NCI-H460 (cell line): ENCODE measurements at places on chromosomes 3 and 15.

DNA sequence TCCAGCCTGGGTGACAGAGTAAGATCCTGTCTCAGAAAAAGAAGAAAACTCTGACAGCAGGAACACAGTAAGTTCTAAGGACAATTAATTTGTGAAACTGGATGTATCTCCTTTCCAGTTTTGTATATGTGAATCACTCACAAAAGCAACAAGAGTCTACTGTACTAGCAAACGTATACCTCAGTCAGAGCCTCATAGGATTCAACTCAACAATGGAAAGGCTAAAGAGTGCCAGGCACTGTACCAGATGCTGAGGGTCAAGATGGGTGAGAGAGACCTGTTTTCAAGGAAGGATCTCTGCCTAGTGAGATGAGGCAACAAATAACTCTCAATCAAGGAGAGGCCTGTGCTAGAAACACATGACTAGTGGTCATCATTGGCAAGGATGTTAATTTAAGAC lies 14.9 kb downstream of the TBL1XR1 start:
- no peak for DNase-seq

GRCh38 chr3:168422843-168423242 lies 327.1 kb upstream of the GOLIM4 start:
- DNase-seq, result no peak

- no peak for DNase-seq
Measured at GRCh38 chr3:96449346-96449745, 365.0 kb upstream of the EPHA6 start.

DNA sequence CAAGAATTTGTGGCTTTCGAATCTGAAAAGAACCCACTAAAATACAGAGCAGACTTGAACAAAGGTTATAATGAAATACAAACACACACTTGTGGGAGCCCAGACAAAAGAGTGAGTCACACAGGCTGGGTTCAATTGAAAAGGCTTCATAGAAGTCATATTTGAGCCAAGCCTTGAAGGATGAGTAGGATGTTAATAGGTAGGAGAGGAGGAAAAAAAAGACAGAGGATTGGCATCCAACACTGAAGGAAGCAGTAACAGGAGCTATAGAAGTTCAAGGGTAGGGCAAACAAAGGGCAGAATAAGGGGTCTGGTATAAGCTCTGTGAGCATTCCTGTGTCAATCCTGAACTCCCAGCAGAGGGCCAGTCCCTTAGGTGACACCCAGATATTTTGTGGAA lies 325.4 kb downstream of the FOXP1 start:
- no peak for DNase-seq

DNA sequence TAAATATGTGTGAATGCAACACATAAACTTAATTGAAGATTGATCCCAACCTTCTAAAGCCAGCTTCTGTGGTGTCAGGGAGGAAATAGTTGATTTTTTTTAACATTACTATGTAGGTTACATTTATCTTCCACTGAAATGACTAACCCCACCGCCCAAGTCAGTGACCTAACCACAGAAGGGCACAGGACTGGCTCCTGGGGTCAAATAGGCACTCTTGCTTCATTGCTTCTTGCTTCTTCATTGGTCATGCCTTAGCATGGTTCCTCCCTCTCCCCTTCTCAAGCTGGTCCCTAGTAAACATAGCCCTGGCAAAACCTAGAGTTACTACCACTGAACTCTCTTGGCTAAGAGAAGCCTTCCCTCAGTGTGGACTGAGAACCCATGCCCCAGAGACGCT lies 12.3 kb downstream of the EIF1B start:
- DNase-seq, result no peak

- no peak for DNase-seq
Measured at GRCh38 chr15:79540551-79540950, 108.4 kb downstream of the MINAR1 start.

GRCh38 chr3:15341030-15341726 lies 8.8 kb upstream of the SH3BP5 start:
- DNase-seq, result no peak

DNA sequence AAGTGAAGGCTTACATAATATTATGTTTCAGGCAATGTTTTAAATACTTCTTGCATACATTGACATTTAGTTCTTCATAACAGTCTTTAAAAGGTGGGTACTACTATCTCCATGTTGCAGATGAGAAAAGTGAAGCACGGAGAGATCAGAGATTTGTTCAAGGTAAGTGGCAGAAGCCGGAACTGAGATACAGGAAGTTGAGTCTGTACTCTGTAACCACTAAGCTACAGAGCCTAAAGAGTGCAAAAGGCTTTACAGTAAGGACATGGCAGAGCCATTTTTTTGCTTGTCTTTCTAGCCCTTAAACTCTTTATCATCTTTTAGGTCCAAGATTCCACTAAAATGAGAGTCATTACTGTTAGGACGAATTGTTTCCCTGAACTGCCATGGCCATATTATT lies 186.5 kb upstream of the PEX5L start:
- no peak for DNase-seq

- DNase-seq, result no peak
Measured at GRCh38 chr3:45911511-45912226, 25.3 kb downstream of the CCR9 start.

- DNase-seq, result no peak
Measured at GRCh38 chr3:160685144-160685766, 8.3 kb downstream of the ARL14 start.

DNA sequence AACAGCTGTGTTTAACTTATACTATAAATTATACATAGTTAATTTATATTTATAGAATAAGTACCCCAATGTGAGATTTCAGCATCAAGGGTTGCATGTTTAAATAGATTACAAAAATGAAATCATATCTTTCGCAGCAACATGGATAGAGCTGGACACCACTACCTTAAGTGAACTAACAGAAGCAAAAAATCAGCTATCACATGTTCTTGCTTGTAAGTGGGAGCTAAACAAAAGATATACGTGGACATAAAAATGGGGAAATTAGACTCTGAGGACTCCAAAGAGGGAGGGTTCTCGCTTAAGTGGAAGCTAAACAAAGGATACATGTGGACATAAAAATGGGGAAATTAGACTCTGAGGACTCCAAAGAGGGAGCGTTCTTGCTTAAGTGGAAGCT lies 626.5 kb upstream of the DPPA4 start:
- DNase-seq, result no peak

- DNase-seq, result peak; percentile 95
Measured at GRCh38 chr3:43769097-43769884, 78.6 kb downstream of the ABHD5 start.

- DNase-seq, result no peak
Measured at GRCh38 chr3:124814620-124815421, 72.3 kb downstream of the ITGB5 start.

GRCh38 chr3:169029674-169030285 lies 633.7 kb downstream of the MECOM start:
- DNase-seq, result no peak

DNA sequence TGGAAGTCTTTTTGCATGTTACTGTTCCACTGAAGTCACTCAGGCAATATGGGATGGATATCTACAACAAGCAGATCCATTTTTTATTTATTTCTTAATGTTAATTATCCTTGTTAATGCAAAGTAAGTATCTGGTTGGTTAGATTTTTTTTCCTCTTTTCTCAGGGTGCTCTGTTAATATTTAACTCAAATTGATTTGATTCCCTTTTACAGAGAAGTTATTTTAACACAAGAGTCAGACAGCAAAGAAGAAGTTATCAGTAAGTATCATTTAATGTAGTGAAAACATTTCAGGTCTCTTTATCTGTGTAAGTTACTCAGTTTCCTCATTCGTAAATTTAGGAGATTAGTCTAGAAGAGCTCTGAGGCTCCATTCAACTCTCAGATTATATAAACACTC lies 34.3 kb downstream of the TBC1D23 start:
- DNase-seq, result no peak

DNA sequence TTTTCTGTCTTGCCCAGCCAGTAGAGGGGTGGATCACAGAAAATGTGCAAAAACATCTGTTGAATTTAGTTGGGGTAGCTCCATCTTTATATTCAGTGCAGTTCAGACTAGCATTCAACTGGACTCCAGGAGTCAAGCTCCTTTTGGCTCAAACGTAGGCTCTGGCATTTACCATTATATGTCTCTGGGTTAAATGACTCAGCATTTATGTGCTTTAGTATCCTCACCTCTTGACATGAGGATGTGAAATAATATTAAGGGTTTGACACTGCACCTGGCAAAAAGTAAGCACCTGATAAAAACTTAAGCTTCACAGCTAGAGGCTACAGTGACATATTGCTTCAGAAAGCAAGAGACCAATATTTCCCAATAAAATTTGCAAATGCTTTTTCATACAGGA lies 14.8 kb downstream of the PRC1 start:
- no peak for DNase-seq

GRCh38 chr3:69141313-69141712 lies 18.9 kb upstream of the LMOD3 start:
- no peak for DNase-seq

DNA sequence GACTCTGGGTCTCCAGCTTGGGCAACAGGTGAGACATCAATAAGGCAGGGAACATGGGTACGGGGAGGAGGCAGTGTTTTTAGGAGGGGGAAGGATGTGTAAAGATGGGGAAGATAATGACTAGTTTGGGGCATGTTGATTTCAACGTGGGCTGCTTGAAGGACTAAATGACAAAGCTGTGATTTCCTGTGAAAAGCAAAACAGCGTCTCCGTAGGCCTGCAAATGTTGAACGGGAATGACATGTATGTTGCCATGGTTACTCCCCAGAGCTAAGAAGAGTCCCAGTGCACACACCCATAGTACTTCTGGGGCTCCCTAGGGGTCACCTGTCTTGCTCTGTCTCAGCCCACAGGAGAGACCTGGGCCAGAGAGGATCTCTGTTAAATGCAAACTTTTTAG lies 71.3 kb upstream of the ETV5 start:
- no peak for DNase-seq

DNA sequence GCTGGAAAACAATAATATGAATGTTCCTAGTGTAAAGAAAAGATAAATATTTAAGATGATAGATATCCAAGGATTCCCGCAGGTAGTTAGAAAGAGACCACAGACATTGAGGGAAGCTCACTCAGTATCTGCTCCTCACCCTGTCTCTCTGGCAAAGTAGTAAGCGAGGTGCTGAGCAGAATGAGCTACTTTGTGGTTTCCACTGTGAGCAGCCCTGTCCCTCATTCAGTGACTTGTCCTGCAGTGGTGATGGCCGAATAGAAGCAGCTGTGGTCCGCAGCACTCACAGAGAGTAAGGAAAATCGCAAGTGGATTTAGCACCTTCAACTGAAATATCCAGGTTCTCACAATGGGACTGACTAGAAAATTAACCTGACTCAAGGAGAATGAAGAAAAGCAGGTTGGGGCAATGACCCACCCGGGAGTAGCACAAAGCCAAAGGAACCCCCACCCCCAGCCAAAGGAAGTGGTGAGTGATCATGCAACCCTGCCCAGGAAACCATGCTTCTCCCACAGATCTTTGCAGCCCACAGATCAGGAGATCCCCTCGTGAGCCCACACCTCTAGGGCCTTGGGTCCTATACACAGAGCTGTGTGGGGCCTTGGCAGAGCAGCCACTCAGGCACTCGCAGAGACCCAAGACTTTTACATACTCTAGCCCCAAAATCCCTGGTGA lies 21.8 kb upstream of the SLC25A38 start:
- DNase-seq, result no peak

- DNase-seq, result no peak
Measured at GRCh38 chr3:74075241-74075640, 450.5 kb upstream of the PDZRN3 start.

DNA sequence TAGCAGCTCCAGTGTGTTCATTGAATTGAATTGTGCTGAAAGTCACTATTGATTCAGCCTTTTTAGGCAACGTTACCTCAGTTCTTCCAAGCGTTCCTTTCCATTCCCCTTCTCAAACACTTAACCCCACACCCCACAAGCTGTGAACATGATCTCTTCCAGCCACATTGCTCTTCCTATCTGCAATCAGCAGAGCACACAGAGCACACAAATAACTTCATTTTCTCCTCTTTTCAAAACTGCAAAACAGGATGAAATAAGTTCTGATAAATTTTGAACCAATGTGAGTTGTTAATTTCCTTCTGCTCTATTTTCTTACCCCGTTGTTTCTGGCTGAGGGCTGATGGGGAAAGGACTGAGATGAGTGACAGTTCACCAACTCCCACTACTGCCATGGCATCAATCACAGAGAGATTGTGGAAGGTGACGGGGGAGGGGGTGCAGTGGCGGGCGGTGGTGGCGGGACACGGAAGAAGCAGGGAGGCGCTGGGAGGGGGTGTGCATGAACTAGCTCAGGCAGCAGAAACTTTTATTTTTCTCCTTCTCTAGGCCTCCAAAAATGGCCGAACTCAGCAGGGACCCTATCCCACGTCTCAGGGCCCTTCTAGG lies 147.2 kb downstream of the SSR3 start:
- DNase-seq, result no peak

GRCh38 chr15:49875392-49875791 lies 243.6 kb downstream of the ATP8B4 start:
- DNase-seq, result no peak

GRCh38 chr3:108190346-108190745 lies 31.9 kb downstream of the IFT57 start:
- DNase-seq, result no peak

DNA sequence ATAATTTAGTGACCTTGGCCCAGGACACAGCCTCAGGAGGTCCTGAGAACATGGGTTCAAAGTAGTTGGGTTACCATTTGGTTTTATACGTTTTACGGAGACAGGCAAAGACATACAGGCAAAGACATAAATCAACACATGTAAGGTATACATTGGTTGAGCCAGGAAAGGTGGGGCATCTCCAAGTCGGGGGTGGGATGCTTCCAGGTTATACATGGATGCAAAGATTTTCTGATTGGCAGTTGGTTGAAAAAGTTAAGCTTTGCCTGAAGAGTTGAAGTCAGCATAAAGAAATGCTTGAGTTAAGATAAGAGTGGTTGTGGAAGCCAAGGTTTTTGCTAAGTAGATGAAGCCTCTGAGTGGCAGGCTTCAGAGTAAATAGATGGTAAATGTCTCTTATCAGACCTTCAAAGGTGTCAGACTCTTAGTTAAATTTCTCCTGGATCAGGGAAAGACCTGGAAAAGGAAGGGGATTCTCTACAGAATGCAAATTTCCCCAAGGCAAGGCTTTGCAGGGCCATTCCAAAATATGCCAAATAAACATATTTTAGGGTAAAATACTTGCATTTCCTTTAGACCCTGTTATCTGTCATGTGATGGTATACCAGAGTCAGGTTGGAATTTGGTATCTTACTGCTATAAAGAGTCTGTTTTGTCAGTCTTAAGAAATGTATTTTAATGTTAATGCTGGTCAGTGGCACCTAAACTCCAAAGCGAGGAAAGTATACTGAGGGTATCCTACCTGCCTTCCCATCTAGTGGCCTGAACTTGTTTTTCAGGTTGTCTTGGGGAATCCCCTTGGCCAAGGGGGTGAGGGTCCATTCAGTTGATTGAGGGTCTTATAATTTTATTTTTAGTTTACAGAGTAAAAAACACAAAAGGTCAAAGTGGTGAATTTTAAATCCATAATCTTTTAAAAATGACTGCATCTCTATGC lies 8.2 kb upstream of the PDHB start:
- no peak for DNase-seq
